Purkinje cell (primary cell): ENCODE measurements at places on chromosomes 7 and 10. TPM values are rescaled to one million over a fixed set of nuclear protein-coding genes. Genes with fewer than 3 reads are reported as not detected.

LRRN3 gene
- polyA plus RNA-seq = 430 and 457 TPM in 2 replicates

OR2A42 gene
- polyA plus RNA-seq = not detected in 2 replicates

CFAP58 gene
- 0.23 and 0.57 TPM in 2 replicates for polyA plus RNA-seq

TMEM130 gene
- polyA plus RNA-seq = 37.0 and 74.7 TPM in 2 replicates

SPDYE9 gene
- 1.4 and 2.2 TPM in 2 replicates for polyA plus RNA-seq

NXPH1 gene
- 4.6 TPM in 1 of 2 replicates, not detected in the other for polyA plus RNA-seq

CFAP43 gene
- 1.8 and 2.1 TPM in 2 replicates for polyA plus RNA-seq

CCDC6 gene
- polyA plus RNA-seq = 19.2 and 25.0 TPM in 2 replicates

VDAC2 gene
- polyA plus RNA-seq = 405 and 437 TPM in 2 replicates

ANKRD61 gene
- polyA plus RNA-seq = not detected in 2 replicates

AKR1C8 gene
- polyA plus RNA-seq = not detected in 2 replicates

ZNF804B gene
- polyA plus RNA-seq = 0.08 TPM in 1 of 2 replicates, not detected in the other

ITPRIP gene
- 0.20 and 0.74 TPM in 2 replicates for polyA plus RNA-seq

LRIT1 gene
- not detected in 2 replicates for polyA plus RNA-seq

UPK3BL1 gene
- 4.1 and 10.9 TPM in 2 replicates for polyA plus RNA-seq

POP7 gene
- 21.3 and 34.3 TPM in 2 replicates for polyA plus RNA-seq

USP6NL gene
- 12.8 and 14.0 TPM in 2 replicates for polyA plus RNA-seq

HMX3 gene
- not detected in 2 replicates for polyA plus RNA-seq

IMMP2L gene
- polyA plus RNA-seq = 33.4 and 43.3 TPM in 2 replicates

ADIRF gene
- 3.3 and 4.2 TPM in 2 replicates for polyA plus RNA-seq

ZNF212 gene
- 0.52 and 1.0 TPM in 2 replicates for polyA plus RNA-seq

GPER1 gene
- not detected in 2 replicates for polyA plus RNA-seq

HABP2 gene
- polyA plus RNA-seq = not detected in 2 replicates

ABCB1 gene
- 0.62 and 1.0 TPM in 2 replicates for polyA plus RNA-seq

TEX47 gene
- polyA plus RNA-seq = 2.6 TPM in 1 of 2 replicates, not detected in the other

EBF3 gene
- polyA plus RNA-seq = 12.1 and 16.4 TPM in 2 replicates

PARD3 gene
- 0.94 and 1.0 TPM in 2 replicates for polyA plus RNA-seq

FBH1 gene
- 37.9 and 66.1 TPM in 2 replicates for polyA plus RNA-seq

MORN4 gene
- polyA plus RNA-seq = 28.6 and 47.9 TPM in 2 replicates

FOXI2 gene
- not detected in 2 replicates for polyA plus RNA-seq

SH2D4B gene
- 0.21 TPM in 1 of 2 replicates, not detected in the other for polyA plus RNA-seq

TMEM26 gene
- not detected in 2 replicates for polyA plus RNA-seq

C10orf53 gene
- 5.7 TPM in 1 of 2 replicates, not detected in the other for polyA plus RNA-seq

TMEM139 gene
- 2.9 TPM in 1 of 2 replicates, not detected in the other for polyA plus RNA-seq

PROSER2 gene
- polyA plus RNA-seq = 0.26 and 0.55 TPM in 2 replicates

SFTPA2 gene
- polyA plus RNA-seq = 0.14 and 0.28 TPM in 2 replicates

RBP3 gene
- not detected in 2 replicates for polyA plus RNA-seq

MYO3A gene
- polyA plus RNA-seq = not detected in 2 replicates

C10orf90 gene
- polyA plus RNA-seq = 0.39 TPM in 1 of 2 replicates, not detected in the other

FAM13C gene
- 18.4 and 28.4 TPM in 2 replicates for polyA plus RNA-seq

ATOH7 gene
- polyA plus RNA-seq = 1.2 and 1.5 TPM in 2 replicates

COL1A2 gene
- polyA plus RNA-seq = 0.43 and 2.2 TPM in 2 replicates

ACHE gene
- 0.73 and 1.6 TPM in 2 replicates for polyA plus RNA-seq

INMT gene
- polyA plus RNA-seq = 0.22 and 0.60 TPM in 2 replicates

SMNDC1 gene
- 11.4 and 12.6 TPM in 2 replicates for polyA plus RNA-seq

JAZF1 gene
- polyA plus RNA-seq = 1.2 and 13.2 TPM in 2 replicates

LRRD1 gene
- polyA plus RNA-seq = not detected in 2 replicates
